ENCODE measurements at places on chromosomes 6 and 20. TPM values are rescaled to one million over a fixed set of nuclear protein-coding genes. Genes with fewer than 3 reads are reported as not detected.

GRCh38 chr6:111789598-111789997 lies 83.7 kb downstream of the FYN start:
- no peak for DNase-seq

Gene GRM1
- polyA plus RNA-seq = 0.05 TPM

Gene CALHM6
- polyA plus RNA-seq = not detected

GRCh38 chr6:4372866-4373265 lies 237.5 kb upstream of the ECI2 start:
- no peak for DNase-seq

GRCh38 chr6:157203764-157204163 lies 119.6 kb downstream of the TMEM242 start:
- no peak for DNase-seq

Gene RNF8
- polyA plus RNA-seq = 21.1 TPM

Gene ADGB
- polyA plus RNA-seq = not detected

Gene EMILIN3
- 0.66 TPM for polyA plus RNA-seq

GRCh38 chr20:53957451-53958172 lies 112.8 kb downstream of the BCAS1 start:
- DNase-seq = no peak

GRCh38 chr6:7916959-7917358 lies 6.4 kb upstream of the TXNDC5 start:
- DNase-seq = no peak

DNA sequence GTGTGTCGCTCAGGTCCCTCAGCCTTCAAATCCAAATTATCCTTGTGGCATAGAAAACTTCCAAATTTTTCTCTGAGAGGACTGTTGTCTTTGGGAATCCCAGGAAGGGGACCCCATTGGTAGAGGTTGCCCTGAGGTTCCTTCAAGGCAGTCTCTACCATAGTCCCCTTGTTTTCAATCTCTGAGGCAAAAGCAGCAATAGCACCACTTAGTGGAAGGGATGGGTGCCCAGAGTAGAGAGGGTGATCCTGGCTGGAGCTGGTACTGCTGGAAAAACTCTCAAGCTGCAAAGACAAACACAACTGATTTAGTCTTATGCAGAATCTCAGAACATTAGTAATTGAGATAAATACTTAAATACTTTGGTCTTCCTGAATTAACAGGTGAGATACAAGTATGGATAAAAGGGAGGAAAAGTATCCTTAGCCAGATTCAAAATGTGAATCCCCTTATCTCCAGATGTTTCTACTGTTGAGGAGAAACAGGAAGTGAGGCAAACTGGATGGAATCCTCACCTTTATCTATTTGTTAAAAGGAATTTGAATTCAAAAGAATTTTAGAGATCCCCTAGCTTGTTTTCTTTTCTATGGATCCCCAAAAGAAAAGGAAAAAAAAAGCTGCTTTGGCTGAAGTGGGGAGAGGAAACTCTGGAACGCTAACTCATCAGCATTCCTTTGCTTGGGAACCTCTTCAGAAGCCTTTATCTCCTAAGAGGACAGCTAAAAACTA lies 13.4 kb downstream of the ZNF318 start:
- peak; percentile 20 for DNase-seq

Gene SLC52A3
- polyA plus RNA-seq = 0.56 TPM

Gene LHFPL5
- polyA plus RNA-seq = 0.16 TPM

Gene FYN
- polyA plus RNA-seq = 5.8 TPM

Gene TBC1D20
- 24.5 TPM for polyA plus RNA-seq

- peak; percentile 70 for DNase-seq
Measured at GRCh38 chr6:17714879-17715851, 8.4 kb upstream of the NUP153 start.

- DNase-seq = no peak
Measured at GRCh38 chr6:169709293-169709692, 7.4 kb downstream of the C6orf120 start.
